ENCODE measurements at places on chromosomes 13 and 19.

- no peak for DNase-seq
Observed at GRCh38 chr19:19567391-19567790, 29.3 kb downstream of the CILP2 start.

DNA sequence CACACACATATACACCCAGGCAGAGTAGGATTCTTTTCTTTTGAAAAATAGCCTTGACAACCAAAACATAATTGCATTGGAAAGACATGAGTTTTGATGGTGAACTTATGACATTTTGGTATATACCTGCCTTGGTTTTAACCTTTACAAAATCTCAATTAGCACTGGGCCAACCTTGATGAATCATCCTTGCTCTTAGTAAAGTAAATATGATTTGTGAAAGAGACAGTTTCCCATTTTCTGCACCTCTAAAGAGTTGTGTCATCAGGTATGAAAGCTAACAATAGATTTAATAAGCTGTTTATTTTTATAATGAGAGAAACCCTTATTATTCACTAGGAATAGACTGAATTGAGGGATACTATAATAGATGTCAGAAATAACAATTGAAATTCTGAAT lies 15.7 kb upstream of the ENOX1 start:
- DNase-seq = no peak

DNA sequence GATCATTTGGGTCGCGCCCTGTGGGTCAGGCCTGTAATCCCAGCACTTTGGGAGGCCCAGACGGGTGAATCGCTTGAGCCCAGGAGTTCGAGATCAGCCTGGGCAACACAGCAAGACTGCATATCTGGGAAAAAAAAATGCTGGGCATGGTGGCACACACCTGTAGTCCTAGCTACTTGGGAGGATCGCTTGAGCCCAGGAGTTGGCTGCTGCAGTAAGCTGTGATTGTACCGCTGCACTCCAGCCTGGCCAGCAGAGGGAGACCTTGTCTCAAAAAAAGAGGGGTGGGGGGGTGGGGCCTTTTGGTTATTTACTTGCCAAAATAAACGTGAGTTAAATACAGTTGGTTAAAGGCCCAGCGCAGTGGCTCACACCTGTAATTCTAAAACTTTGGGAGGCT lies 9.8 kb upstream of the ZNF544 start:
- DNase-seq = no peak

DNA sequence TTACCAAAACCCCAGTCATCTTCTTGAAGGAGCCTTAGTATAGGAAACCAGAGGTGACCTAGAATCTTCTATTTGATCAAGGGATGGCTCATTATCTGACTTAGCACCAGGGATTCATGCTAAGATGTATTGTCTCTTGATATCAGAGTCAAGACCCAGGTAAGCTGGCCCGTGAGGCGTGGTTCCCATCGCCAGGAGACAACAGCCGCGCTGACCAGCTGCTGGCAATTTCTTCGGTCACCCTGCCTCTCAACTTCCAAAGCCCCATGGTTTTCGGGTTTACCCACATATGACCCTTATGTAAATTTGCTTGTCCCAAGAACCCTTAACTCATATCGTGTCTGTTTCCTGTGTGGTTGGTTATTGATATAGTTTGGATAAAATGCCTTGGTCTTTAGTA lies 77.7 kb upstream of the VSTM2B start:
- no peak for DNase-seq

- DNase-seq = no peak
Observed at GRCh38 chr13:44385847-44386246, 12.2 kb downstream of the SERP2 start.

DNA sequence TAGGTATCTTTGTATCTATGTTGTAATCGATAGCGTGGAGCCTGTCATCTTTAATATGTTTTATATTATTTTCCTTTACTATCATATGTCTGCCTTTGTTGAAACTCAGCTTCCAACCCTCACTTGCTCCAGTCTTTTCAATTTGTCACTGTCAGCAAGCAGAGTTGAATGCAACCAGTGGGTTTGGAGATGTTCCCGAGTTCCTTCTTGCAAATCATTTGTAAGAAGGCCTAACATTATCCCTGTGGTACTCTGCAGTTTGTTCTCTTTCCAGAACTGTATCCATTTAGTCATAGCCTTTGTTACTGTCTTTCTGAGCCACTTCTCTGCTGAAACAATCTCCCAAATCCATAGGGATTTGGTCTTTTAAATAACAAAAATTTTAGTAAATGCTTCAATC lies 41.8 kb downstream of the RNASEH2B start:
- DNase-seq = no peak

DNA sequence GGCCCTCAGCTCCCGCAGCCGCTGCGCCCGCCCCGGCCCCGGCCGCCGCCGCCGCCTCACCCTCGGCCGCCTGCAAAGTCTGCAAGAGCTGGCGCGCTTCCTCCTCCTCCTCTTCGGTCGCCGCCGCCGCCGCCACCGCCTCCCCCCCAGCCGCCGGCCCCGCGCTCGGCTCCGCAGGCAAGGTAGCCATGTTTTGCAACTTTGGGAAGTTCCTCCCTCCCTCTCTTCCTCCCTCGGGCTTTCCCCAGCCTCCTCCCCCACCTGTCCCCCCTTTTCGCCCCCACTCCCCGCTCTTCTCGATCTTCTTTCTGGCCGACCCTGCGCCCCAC lies 433 bp downstream of the SIX5 start:
- DNase-seq = no peak

DNA sequence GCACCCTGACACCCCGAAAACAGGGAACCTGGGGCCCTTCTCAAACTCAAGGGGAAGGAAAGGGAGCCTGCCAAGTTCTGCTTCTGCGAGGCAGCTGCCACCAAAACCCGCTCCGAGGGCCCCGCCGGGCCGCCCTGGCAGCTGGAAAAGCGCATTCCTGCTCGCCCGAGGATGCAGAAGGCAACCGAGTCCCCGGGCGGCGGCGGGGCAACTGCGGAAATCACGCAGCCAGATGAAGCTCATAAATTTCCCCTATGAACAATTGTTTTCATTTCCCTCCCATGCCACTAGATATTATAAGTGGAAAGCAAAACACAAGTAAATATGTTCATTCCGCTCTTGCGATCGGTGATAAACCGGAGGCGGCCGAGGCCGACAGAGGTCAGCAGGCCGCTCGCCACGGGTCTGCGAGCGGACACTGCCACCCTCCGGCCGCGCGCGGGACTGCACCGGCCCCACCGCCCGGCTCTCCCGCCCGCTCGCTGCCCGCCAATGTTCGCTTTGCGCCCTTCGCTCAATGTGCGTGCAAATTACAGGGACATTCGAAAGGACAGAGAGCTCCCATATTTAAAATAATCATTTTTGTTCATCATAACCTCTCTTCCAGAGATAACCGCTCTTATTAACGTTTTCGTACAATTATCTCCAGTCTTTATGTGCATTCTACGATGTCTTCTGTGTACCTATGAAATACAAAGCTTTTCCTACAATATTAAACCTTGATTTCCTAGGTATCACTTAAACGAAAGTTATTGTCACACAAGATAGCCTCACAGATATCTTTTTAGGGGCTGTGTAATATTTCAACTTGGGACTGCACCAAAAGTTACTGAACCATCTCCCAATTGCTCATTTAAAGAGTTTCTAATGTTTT lies 120.8 kb upstream of the ZNF507 start:
- peak; percentile 40 for DNase-seq

DNA sequence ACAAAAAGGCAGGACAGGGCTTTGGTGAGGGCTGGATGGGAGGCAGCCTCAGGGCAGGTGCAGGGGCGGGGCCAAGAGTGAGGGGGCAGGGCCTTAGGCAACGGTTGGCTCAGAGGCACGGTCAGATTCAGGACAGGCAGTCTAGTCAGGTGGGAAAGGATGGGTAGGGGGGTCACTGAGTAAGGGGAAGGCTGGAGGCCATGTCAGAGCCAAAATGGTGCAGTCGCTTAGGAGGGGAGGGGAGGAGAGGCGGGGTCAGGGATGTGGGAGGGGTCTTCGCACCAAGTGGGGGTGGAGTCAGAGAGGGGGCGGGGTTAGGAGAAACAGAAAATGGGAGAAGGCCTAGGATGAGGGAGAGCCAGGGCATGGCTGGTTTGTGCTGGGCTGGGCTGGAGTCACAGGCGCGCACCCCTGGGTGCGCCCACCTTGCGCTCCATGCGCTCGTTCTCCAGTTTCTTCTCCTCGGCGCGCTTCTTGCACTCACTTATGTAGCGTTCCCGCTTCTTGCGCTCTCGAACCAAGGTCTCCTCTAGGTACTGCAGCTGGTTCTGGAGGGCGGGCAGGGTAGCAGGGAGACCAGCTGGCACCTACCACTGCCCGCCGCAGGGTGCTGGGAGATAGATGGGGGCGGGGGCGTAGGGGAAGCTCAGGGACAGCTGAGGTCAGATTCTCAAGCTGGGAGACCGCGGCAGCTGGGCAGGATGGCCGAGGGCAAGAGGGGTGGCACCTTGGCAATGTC lies 6.8 kb upstream of the RGL3 start:
- DNase-seq = no peak

DNA sequence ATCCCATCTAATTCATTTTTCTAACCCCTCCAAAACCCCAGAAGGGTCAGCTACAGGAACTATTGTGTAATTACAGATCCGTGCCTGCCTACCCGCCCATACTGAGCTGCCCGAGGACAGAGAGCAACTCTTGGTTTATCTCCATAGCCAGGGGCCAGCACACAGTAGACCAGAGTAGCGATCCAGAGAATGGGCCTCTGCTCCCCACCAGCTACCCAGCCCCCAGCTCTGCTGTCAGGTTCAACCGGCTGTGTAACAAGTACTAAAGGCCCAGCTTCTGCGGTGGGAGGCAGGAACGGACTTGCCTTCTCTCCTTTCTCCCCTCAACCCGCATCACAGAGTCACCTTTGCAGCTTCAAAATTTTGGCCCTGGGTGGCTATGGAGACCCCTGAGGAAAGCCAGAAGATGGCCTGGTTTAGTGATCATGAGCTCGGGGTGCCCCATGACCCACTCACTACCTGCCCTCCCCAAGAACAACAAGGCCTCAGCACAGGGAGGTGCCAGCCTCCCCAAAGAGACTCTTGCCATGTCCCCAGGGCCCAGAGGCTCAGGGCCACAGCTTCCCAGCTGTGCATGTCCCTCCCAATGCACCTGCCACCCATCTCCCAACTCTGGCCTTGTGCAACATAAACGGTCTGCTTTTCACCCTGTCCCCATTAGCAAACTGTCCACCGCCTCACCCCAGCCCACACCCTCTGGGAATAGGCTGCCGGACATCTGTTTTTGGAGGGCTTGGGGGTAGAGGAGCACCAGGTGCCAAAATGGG lies 5.7 kb downstream of the CALM3 start:
- DNase-seq = no peak

DNA sequence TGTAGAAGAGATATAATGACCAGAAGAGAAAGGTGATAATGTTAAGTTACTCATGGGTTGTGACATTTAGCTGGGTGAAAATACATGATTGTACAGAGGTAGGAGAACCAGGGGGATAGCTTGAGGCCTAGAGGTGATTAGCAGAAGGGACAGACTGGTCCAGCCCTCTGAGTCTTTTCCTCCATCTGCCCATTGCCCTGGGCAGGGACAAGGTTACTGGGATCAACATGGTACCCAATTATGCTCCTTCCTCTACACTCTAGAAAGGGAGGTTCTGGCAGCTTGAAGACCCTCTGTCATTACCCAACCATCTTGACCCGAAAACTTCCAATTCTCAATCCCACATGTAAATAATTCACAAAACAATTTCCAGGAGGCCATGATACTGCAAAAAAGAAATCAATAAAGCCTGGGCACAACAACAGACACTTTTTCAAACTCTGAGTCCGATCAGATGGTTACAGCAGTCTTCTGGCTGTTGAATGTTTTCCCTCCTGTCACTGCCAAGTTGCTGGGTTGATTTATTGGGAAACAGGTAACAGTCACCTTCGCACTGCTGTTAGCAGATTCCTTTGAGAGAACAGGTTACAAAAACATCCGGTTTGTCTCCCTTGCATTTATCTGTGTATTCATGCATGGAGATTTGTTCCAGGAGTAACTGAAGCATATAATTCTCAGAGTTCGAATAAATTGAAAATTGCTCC lies 239.1 kb upstream of the HTR2A start:
- no peak for DNase-seq

GRCh38 chr19:53507523-53508442 lies 30.2 kb upstream of the ZNF331 start:
- DNase-seq = no peak

GRCh38 chr13:110394371-110394841 lies 87.3 kb downstream of the COL4A2 start:
- no peak for DNase-seq

- no peak for DNase-seq
Observed at GRCh38 chr13:45584816-45585215, 30.7 kb downstream of the ERICH6B start.

DNA sequence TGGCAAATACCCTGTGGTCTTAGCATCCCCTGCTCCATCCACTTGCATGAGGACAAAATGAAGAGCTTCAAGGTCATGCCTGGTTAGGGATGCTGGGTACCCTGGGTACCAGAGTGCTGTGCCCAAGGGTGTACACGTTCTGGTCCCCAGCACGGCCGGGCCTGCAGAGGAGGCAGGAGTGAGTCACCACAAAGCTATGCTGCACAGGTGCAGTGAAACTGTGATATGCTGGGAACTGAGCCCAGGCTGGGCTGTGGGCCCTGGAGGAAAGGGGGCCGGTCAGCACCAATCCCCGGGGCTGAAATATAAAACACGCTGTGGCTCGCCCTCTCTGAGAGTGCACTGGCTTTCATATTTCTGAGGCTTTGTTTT lies 95.1 kb downstream of the TSHZ3 start:
- DNase-seq = no peak

DNA sequence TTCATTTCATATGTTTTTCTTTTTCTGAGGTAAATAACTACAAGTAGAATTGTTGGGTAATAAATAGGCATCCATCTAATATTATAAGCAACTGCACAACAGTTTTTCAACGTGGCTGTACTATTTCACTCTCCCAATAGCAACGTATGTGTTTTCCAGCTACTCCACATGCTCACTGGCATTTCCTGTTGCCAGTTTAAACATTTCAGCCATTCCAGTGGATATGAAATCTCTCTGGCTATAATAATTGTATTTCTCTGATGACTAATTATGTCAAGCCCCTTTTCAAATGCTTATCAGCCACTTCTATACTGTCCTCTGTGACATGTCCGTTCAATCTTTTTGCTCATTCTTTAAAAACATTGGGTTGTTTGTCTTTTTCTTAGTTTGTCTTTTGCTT lies 26.8 kb upstream of the ALOX5AP start:
- no peak for DNase-seq

DNA sequence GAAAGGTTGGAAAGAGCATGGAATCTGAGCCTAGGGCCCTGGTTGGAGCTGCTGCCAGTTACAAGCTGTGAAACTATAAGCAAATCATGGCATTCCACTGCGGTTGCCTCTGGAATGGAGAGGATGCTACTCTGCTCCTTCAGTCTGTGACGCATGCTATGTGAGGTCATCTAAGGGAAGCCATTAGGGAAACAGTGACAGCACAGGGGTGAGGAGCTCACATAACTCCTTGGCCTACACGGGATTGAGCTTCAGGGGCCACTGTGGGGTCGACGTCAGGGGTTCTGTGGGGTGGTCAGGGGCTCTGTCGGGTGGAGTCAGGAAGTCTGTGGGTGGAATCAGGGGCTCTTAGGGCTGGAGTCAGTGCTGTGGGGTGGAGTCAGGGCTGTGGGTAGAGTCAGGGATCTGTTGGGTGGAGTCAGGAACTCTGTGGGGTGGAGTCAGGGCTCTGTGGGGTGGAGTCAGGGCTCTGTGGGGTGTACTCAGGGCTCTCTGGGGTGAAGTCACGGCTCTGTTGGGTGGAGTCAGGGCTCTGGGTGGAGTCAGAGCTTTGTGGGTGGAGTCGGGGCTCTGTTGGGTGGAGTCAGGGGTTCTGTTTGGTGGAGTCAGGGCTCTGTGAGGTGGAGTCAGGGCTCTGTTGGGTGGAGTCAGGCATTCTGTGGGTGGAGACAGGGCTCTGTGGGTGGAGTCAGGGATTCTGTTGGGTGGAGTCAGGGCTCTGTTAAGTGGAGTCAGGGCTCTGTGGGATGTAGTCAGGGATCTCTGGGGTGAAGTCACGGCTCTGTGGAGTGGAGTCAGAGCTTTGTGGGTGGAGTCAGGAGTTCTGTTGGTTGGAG lies 35.8 kb upstream of the MEDAG start:
- DNase-seq = no peak

All from activated CD4-positive, alpha-beta T cell treated with anti-CD3 and anti-CD28 coated beads, Interleukin-2, amount 50 U/mL, for 4 hours (primary cell).